OCI-M1 (cell line): ENCODE measurements at places on chromosomes 7 and 10.

GRCh38 chr10:67776371-67776770 is 61.6 kb downstream of the DNAJC12 start:
- no peak for DNase-seq

- no peak for DNase-seq
These were observed 22.0 kb upstream of the ANLN start for GRCh38 chr7:36367561-36368077.

GRCh38 chr7:90201500-90202195 is 9.9 kb upstream of the STEAP2 start:
- no peak for DNase-seq

- DNase-seq: no peak
These were observed 19.8 kb upstream of the HIPK2 start for GRCh38 chr7:139797607-139798006.

- DNase-seq: peak; percentile 82
These were observed 43.8 kb upstream of the RPA3 start for GRCh38 chr7:7761974-7762779.
